Upper lobe of left lung (tissue), 6 donors: ENCODE measurements at places on chromosomes 7 and 10.

GRCh38 chr7:52715701-52716100 is 319.7 kb upstream of the POM121L12 start:
- no peak for DNase-seq

GRCh38 chr7:10875080-10875479 is 98.6 kb upstream of the PHF14 start:
- no peak for DNase-seq

GRCh38 chr10:129704786-129705525 is 237.9 kb downstream of the MGMT start:
- DNase-seq: no peak

- DNase-seq: no peak
Measured at GRCh38 chr10:133160826-133161471, 930 bp downstream of the KNDC1 start.

GRCh38 chr7:141381794-141382427 is 169.3 kb upstream of the AGK start:
- no peak for DNase-seq

- no peak for DNase-seq
Measured at GRCh38 chr7:46320956-46321355, 399.9 kb upstream of the IGFBP3 start.

DNA sequence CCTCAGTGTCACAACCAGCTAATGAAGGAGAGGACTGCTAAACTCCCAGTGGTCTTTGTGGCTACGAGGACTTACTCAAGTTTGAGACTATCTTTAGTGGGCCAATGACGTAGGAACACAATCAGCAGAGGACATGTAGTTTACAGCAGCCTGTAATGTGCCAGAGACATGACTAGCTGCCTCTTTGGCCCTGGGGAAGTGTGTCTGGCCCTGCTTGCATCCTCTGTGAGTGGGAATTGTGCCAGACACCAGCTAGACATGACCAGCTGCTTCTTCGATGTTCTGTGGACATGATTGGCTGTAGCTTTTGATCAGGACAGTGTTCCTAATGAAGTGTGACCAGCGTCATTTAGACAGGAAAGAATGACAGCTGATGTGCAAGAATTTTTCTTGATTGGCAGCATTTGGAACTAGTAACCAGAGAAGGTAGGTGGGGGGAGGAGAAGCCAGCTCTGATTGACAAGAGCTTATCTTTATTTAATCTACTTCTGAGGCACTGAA is 141.7 kb downstream of the AUTS2 start:
- DNase-seq: no peak

DNA sequence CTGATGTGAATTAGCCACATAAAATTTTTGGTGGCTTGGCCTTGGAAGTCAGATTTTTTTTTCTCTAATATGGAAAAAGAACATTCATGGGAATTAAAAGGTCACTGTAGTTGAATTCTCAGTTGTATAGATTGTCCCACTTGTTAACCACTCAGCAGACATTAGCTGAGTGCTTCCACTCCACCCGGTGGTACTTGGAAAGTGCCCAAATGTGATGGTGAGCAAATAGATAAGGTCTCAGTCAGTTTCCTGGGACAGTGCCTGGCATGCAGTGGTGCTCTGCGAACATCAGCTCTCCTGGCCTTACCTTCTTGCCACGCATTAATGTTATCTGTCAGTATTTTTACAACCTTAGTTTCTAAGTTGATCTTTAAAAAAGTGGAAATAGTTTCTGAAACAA is 1.4 kb downstream of the ATP5F1C start:
- DNase-seq: no peak

- DNase-seq: peak; percentile 27
Measured at GRCh38 chr7:12244129-12244528, 33.0 kb downstream of the TMEM106B start.

GRCh38 chr7:46352004-46352954 is 431.2 kb upstream of the IGFBP3 start:
- no peak for DNase-seq

GRCh38 chr7:156100086-156100485 is 287.8 kb upstream of the SHH start:
- no peak for DNase-seq

- no peak for DNase-seq
Measured at GRCh38 chr10:119933179-119933578, 40.6 kb downstream of the SEC23IP start.

GRCh38 chr10:25506821-25507335 is 332.1 kb downstream of the GPR158 start:
- no peak for DNase-seq

DNA sequence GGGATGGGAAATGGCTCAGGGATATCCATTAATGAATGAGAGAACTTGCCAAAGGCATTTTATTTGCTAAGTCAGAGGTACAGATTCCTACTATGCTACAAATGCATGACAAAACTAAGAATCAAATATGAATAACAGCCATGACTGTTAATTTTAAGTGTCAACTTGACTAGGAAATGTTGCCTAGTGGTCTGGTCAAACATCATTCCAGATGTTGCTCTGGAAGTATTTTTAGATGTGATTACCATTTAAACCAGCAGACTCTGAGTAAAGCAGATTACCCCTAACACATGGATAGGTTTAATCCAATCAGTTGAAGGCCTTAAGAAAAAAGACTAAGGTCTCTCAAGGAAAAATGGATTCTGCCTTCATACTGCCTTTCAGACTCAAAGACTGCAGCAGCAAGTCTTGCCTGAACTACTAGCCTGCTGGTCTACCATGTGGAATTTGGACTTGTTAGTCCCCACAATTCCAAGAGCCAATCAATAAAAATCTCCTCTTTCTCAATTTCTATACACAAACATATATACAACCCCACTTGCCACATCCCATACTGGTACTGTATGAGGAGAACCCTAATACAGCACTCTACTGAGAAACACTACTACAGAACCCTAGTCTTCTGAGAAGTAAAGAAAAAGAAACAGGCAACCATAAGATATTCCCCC is 119.1 kb downstream of the NRBF2 start:
- no peak for DNase-seq

DNA sequence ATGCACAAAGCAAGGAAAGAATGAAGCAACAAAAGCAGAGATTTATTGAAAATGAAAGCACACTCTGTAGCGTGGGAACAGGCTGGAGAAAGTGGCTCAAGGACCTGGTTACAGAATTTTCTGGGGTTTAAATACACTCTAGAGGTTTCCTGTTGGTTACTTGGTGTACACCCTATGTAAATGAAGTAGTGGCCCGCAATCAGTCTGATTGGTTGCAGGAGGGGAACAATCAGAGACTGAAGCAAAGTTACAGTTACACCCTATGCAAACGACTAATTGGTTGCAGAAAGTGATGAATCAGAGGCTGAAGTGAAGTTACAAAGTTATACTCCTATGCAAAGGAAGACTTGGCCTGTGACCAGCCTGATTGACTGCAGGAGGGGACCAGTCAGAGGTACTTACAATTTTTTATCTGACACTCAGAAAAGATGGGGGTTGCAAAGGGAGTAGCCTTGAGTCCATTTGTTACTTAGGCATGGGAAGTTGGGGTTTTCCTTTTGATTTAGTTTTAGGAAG is 3.6 kb upstream of the MTPN start:
- peak; percentile 56 for DNase-seq

GRCh38 chr10:1217661-1218060 is 161.5 kb downstream of the WDR37 start:
- no peak for DNase-seq

GRCh38 chr7:102305414-102306268 is 19.0 kb downstream of the SH2B2 start:
- no peak for DNase-seq

GRCh38 chr10:56318816-56319215 is 42.2 kb downstream of the ZWINT start:
- DNase-seq: no peak

- no peak for DNase-seq
Measured at GRCh38 chr10:29591651-29591968, 43.2 kb downstream of the SVIL start.

DNA sequence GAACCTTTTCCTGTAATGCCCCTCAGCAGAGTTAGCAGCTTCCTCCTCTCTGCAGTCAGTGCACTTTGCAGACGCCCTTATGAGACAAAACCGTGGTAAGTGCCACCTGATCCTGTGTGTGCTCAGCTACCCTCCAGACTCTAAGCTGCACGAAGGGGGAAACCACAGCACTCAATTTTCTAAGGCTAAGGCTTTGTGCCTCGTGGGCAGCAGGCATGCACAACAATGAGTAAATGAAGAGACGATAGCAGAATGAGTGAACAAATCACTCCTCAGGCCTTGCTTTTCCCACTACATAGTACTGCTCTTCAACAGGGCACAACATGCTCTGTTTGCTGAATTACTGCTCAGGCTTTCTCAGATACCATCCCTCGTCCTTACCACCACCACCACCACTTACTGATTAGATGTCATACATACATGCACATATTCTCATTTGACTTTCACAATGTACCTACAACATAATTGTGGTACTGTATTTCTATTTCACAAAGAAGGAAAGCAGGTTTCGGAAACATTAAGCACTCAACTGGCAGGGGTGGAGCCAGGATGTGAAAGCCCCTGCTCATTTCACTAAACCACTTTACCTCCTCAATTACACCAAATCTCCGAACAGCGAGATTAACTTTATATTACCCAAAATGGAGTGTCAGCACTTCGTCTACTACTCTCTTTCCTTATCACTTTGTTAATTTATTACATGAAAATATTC is 85.4 kb downstream of the ICA1 start:
- DNase-seq: no peak
